B cell (primary cell): ENCODE measurements at places on chromosomes 11 and 22. TPM values are rescaled to one million over a fixed set of nuclear protein-coding genes. Genes with fewer than 3 reads are reported as not detected.

NXPE4 gene
- total RNA-seq = not detected in 2 replicates

CCDC188 gene
- not detected in 2 replicates for total RNA-seq

NFAM1 gene
- 0.27 and 0.32 TPM in 2 replicates for total RNA-seq

LGALS1 gene
- 106 and 107 TPM in 2 replicates for total RNA-seq

MAPK12 gene
- 5.3 and 6.5 TPM in 2 replicates for total RNA-seq

RASD2 gene
- total RNA-seq = 0.07 TPM in 2 replicates

HOATZ gene
- total RNA-seq = not detected in 2 replicates

MIAT gene
- 14.8 and 18.4 TPM in 2 replicates for total RNA-seq

OR6A2 gene
- 0.10 and 0.12 TPM in 2 replicates for total RNA-seq

TOB2 gene
- total RNA-seq = 51.5 and 56.0 TPM in 2 replicates

DNA sequence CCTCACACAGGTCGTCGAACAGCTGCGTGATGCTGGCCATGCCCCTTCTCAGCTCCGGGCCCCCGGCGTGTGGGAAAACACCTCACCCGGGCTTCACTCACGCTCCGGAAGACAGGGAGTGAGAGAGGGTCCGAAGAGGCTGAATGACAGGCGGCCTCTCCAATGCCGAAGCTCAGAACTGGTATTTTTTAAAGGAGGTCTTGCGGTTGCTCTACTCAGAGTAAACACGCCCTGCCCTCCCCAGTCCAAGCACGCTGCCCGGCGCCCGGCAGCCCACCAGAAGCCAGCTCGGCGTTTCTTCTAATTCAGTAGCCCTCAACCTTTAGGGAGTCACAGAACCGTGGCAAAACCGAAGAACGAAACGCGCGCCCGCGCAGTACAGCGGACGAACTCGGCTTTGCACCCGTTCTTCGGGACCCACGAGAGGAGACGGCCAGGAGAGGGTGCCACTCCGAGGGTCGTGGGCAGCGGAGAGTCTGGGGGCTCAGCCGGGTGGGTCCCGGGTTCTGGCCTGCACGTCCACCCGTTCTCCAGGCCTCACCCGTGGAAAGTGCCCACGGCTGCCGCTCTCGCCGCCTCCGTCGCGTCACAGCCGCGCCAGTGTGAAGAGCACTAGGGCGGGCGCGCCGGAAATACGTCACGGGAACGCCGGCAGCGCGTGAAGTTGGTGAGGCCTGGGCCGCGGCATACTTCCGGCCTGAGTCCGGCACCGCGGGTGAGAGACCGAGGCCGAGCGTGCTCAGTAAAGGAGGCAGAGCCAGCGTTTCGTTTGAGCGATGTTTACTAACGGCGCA, at the start of gene TUBGCP6:
TUBGCP6 (minus strand) TSS at position 604 of the 794 bp plus-strand sequence; CDS start at position 40, 564 bp downstream.
- DNase-seq = peak; percentile 96

DNA sequence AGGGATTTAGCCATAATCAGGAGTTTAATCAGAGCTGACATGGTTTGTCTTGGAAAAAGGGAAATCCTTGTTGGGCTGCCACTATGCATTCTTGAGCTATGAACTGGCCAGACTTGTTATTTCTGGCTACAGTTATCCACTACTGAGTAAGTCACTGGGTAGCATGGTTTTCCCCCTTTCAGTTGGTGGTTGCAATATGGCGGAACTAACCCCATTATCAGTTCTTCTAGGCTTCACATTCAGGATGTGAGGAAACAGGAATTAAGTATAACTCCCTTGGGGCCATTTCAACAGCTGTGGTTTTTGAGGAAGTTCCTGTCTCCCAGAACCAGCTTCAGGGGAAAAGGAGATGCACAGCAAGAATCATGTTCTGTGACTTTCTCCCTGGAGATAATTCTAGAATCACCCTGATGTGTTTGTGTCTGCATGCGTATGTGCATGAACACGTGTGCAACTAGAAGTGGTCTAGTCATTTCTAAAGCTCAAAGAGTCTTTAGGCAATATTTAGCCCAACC, 103.0 kb upstream of the CD44 start:
- peak; percentile 66 for DNase-seq

DNA sequence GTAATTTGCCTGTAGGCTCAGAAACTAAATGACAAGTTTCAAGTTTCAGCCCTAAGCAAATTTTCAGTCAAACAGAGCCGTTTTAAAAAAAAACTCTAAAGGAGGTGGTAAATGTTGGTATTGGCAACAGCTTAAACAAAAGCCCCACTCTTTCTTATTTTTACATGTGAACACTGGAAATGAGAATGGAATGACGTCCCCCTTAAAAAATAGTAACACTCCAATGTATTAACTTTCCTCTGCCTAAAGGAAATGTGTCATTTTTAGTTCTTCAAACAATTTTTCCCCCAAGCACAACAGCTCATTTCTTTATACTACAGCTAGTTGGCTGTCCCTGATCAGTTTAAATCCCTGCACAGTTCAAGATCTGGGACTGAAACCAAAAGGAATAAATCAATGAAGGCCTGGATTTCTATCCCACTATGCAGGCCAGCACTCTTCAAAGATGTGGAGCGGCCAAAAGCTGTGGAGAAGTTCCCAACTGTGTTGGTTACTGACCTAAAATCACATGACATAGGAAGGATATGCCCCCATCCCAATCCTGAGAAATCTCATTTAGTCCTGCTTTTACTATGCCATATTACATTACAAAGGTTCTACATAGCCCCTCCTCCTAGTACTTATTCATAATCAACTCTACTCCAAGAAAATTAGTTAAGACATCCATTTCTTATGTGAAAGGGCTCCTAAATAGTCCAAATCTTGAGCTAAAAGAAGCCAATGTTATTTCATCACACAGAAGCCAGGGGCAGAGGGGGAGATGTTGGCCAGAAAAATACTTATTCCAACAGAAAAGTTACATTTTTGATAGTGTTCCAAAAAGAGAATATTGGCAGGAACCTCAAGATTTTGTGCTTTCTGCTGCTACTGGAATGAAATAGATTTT, 95.9 kb downstream of the CADM1 start:
- no peak for DNase-seq

DNA sequence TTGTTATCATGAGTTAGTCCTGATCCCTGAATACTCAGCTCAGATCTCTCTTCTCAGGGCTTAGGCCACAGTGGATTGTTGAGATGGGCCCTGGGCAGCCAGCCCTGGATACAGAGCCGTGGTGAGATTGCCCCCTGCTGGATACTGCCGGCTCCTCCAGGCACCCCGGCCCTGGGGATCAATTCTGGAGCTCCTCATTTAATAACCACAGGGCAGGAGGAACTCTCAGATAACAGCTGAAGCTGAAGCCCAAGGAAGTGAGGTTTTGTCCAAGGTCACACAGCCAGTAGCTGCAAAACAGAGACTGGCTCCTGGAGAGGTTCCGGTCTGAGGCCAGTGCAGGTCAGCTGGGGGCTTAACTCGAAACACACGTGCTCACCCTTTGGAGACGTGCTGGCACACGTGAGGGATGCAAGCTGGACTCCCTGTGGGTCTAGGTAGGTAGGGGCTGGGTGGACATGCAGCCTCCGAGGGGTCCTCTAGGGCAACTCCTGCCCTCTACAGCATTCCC, 16.0 kb downstream of the USH1C start:
- DNase-seq = peak; percentile 40

- DNase-seq = peak; percentile 82
Observed at GRCh38 chr11:116993599-116993998, 104.6 kb downstream of the SIK3 start.

GRCh38 chr11:94549146-94549545, 5.4 kb downstream of the FUT4 start:
- DNase-seq = no peak

DNA sequence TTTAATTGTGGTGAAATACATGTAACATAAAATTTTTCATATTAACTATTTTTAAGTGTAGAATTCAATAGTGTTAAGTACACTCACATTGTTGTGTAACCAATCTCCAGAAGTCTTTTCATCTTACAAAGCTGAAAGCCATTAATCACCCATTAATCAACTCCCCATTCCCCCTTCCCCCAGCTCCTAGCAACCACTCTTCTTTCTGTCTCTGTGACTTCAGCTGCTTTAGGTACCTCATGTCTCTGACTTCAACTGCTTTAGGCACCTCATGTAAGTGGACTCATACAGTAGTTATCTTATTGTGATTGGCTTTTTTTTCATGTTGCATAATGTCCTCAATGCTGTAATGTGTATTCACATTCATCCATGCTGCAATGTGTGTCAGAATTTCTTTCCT, 150.8 kb upstream of the NTM start:
- DNase-seq = no peak

GRCh38 chr11:7924536-7924935, 6.5 kb downstream of the OR10A6 start:
- DNase-seq = no peak

DNA sequence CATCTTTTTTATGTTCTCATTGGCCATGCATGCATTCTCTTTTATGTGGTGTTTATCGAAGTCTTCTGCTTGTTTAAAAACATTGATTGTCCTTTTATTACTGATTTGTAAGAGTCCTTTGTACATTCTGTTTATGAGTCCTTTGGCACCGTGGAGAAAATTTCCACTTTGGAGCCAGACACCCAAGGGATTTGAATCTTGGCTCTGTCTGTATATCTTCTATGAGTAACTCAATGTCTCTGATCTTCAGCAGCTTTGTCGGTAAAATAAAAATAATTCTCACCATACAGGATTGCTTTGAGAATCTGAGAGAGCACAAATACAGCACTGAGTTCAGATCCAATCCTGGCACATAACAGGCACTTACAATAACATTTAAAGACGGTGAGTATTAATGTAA, 12.8 kb upstream of the SORL1 start:
- DNase-seq = no peak

- DNase-seq = no peak
Observed at GRCh38 chr11:33703788-33704187, 3.2 kb upstream of the C11orf91 start.

DNA sequence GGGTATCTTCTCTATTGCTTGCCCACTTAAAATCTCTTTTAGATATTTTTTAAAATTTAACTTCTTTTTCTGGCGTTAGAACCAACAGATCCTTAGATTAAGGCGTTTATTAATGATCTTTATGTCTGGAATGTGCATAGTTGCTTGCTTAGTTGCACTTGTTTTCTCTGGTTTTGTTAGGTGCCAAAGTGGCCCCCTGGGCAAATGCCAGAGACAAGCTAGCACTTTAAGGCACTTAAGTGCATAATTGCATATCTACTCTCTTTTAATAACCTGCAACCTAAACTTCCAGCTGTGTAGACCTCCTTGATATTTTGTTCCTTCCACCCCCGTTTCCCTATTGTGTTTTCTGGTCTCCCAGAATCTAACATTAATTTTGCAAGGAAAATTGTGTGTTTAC, 3.3 kb downstream of the RBM4 start:
- no peak for DNase-seq

GRCh38 chr11:64643256-64643881, 52.3 kb downstream of the SLC22A12 start:
- no peak for DNase-seq

- no peak for DNase-seq
Observed at GRCh38 chr11:103928802-103929161, 107.7 kb upstream of the DDI1 start.

DNA sequence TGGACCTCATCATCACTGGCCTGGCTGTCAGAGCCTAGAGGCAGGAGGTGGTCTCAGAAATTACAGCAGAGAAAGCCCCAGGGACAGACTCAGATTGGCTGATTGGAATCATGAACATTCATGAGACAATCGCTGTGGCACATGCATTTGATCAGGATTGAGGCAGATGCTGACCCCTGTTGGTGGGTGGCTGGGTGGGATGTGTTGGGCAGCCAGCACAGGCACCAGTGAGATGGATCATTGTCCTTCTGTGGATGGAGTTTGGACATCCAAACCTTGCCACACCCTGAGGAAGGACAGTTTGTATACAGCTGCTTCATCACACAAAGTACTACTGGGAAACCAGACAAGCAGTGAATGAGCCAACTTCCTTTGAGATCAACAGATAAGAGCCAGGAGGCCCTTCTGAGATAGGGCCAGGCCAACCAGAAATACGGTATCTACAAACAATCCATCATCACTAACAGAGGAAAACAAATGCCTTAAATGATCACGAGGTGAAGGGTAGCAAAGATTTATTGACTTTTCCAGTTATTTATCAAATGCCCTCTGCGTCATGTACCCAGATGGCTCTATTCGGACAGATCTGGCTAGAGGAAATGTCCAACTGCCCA, 17.3 kb downstream of the COMMD9 start:
- no peak for DNase-seq
